ENCODE measurements at places on chromosomes 16 and 17. TPM values are rescaled to one million over a fixed set of nuclear protein-coding genes. Genes with fewer than 3 reads are reported as not detected.

FTO gene
- total RNA-seq, result 71.3 TPM

DNA sequence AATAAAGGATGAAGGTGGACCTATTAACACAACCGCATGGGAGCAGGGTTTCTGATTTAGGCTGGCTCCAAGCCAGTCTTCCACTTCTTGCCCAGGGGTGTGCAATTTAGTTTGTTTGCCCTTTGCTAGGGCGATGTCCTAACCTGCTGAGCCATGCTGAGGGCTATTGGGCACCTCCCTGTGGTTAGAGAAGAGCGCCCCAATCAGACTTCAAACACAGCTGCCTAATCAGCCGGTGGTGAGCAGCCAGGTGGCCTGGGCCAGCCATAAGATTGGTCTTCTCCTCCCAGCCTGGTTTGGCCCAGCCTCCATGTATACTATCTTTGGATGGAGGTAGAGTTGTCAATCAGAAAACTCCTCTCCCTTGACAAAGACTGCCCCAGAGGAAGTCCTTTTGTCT is 15.7 kb downstream of the TMEM94 start:
- DNase-seq, result no peak
- H3K4me3 ChIP-seq, result no peak overlapping the region
- H3K36me3 ChIP-seq, result peaks cover 25% of the 10 kb centered on the region
- H3K4me1 ChIP-seq, result no peaks in the 10 kb centered on the region
- H3K27ac ChIP-seq, result no peak overlapping the region

DNA sequence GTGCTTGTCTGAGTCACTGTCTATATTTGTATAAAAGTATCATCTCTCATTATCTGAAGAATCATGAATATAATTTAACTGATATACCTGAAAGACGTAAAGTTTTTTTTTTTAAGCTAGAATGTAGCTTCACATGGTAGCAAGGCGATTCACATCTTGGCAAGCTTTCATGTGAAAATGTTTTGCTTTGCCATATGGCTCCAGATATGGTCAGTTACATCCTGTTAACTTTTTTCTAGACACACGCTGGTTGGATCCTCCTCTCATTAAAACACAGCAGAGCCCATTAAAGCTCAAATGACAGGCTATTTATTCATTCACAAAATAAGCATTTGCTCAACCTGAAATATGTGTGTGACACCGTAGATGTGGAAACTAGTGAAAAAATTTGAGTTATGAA is 412.8 kb downstream of the KIF2B start:
- H3K4me1 ChIP-seq, result no peaks in the 10 kb centered on the region
- DNase-seq, result no peak
- H3K27me3 ChIP-seq, result no peaks in the 10 kb centered on the region

- DNase-seq, result no peak
- peaks cover 38% of the 10 kb centered on the region for H3K4me1 ChIP-seq
- no peaks in the 10 kb centered on the region for H3K27me3 ChIP-seq
Observed at GRCh38 chr17:74775409-74776043, 619 bp downstream of the NAT9 start.

- no peak overlapping the region for H3K4me3 ChIP-seq
- H3K4me1 ChIP-seq, result no peaks in the 10 kb centered on the region
- H3K36me3 ChIP-seq, result no peaks in the 10 kb centered on the region
Observed at GRCh38 chr17:63354256-63354655, 91.8 kb downstream of the CYB561 start.
